ENCODE measurements at places on chromosomes 12 and 14. TPM values are rescaled to one million over a fixed set of nuclear protein-coding genes. Genes with fewer than 3 reads are reported as not detected.

The FOXA1 gene
- not detected for total RNA-seq

The SCARB1 gene
- 7.9 TPM for total RNA-seq

The TDG gene
- total RNA-seq: 43.2 TPM

The BEST3 gene
- total RNA-seq: not detected

The DACT1 gene
- 4.3 TPM for total RNA-seq

The SMCO2 gene
- 0.45 TPM for total RNA-seq

The UBE2N gene
- total RNA-seq: 203 TPM

The SOAT2 gene
- total RNA-seq: 0.45 TPM

The HPD gene
- not detected for total RNA-seq
